Activated CD4-positive, alpha-beta memory T cell treated with anti-CD3 and anti-CD28 coated beads for 36 hours (primary cell): ENCODE measurements at places on chromosomes 6 and 20. TPM values are rescaled to one million over a fixed set of nuclear protein-coding genes. Genes with fewer than 3 reads are reported as not detected.

DNA sequence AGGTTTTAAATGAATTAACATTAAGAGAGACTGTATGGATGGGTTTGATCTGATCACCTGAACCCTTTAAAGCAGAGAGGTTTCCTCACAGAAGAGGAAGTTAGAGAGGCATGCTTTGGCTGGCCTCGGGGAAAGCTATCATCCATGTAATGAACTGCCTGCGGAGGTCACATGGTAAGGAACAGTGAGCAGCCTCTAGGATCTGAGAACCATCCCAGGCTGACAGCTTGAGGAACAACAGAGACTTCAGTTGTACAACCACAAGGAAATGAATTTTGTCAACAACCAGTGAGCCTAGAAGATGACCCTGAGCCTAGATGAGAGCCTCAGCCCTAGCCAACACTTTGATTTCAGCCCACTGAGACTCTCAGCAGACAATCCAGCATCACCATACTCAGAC, 2.9 kb upstream of the COL21A1 start:
- no peak for DNase-seq

DNA sequence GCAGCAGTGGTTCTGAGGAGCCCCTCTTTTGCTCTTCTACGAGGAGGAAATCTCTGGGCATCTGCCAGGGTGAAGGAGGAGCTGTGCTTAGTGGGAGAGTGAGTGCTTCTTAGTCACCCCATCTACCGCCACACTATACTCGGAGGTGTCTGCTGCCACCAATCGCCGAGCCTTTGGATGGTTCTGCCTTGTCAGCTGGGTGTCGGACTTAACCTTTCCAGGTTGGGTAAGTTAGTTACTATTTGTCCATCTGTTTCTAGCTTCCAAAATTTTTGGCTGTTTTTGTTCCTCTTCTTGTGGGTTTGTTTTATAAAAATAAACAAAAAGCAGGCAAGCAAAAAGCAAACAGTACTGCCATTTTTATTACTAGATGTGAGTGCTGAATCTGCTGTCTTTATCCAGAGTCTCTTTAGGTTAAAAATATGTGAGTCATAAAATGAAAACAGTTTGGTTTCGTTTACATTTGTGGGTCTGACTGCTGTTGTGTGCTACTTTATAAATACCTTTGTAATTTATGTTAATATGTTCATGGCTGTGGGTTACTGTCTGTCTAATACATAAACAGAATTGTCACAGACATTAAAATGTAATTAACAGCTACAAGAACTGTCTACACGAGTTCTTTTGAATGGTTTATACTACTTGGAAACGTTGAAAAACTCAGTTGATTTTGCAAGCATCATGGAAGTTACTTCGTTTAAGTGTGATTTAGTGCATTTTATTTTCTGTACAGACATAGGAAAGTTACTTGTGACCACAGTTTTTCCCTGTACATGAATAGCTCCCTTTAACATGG, 89.2 kb downstream of the ARID1B start:
- DNase-seq = peak; percentile 63

- no peak for DNase-seq
These were observed 118.3 kb downstream of the SLC24A3 start for GRCh38 chr20:19330731-19331130.

DNA sequence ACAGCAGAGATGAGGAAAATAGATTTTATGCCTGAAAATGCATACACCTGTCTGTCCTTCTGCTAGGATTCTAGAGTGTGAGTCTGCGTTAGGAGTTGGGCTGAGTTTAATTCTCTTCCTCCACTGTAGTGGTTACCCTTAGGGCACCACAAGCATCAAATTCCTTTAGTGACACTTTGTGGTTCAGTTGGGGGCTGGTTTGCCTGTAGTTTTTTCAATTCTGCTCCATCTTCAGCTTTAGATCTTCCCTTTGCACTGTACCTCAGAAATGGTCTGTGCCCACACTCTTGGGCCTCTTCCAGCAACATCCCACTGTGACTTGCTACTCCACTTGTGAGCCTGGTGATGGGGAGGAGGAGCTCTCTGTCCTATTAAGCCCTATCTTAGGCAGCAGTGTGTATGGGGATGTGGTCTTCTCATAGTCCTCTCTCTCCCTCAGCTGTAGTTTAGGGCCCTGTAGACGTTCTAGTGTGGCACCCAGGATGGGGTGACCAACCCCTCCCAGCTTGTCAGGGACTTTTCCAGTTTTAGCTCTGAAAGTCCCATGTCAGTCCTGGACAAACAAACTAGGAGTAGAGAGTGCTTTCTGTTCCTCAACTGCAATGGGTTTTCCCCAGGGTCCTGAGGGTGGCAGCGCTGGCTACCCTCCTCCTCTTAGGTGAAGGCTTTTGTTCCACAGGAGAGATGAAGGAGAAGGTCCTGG, 19.7 kb upstream of the OGFRL1 start:
- DNase-seq = no peak

The PAX1 gene
- total RNA-seq = not detected

DNA sequence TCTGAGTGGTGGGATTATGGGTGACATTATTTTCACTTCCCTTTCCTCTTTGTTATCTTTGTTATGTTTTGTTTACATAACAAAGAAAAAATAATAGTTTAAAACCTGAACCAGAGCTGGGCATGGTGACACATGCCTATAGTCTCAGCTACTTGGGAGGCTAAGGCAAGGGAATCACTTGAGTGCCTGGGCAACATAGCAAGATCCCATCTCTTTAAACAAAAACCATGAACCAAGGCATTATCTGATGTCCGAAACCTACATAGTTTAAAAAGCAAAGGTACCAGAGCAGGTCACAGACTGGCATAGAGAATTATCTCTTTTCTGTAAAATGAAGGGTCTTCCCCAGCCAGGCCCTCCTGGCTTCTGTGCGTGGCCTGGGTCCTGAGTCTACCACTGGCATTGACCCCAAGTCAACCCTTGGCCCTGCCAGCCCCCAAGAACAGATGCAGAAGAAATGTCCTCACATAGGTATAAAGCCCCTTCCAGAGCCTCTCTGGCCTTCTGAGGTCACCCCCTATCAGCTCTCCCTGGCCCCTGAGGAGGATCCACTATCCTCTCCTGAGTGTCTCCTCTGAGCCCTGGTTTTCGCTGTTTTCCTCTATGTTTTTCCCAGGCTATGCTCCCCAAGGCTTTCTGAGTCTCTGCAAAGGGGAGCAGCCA, 81.3 kb downstream of the TRERF1 start:
- no peak for DNase-seq
